A549 treated with Hydrocortisone at 1 μM for 4 hours (cell line): ENCODE measurements at places on chromosomes 7 and 10. TPM values are rescaled to one million over a fixed set of nuclear protein-coding genes. Genes with fewer than 3 reads are reported as not detected.

Gene CALML3
- not detected in 5 replicates for total RNA-seq

Gene GPR15LG
- not detected in 5 replicates for total RNA-seq

Gene ERVW-1
- total RNA-seq, result not detected in 5 replicates

Gene LEP
- not detected in 5 replicates for total RNA-seq

Gene CUTC
- 31.5 to 38.0 TPM (median 32.6 TPM) in 5 replicates for total RNA-seq

Gene FAM24B
- 10.7 to 13.0 TPM (median 12.3 TPM) in 5 replicates for total RNA-seq

Gene MSRB2
- total RNA-seq, result 7.7 to 18.6 TPM (median 16.1 TPM) in 5 replicates

Gene OR2A7
- not detected in 5 replicates for total RNA-seq

Gene LRRC61
- 0.07 to 0.21 TPM (median 0.11 TPM) in 5 replicates for total RNA-seq

Gene TDRD1
- total RNA-seq, result not detected in 5 replicates
